Thoracic aorta (tissue), 2 donors: ENCODE measurements at places on chromosomes 7 and 10. TPM values are rescaled to one million over a fixed set of nuclear protein-coding genes. Genes with fewer than 3 reads are reported as not detected.

- no peak for DNase-seq
Observed at GRCh38 chr7:117836-118614, 74.3 kb upstream of the FAM20C start.

- no peak for DNase-seq
Observed at GRCh38 chr10:16787361-16787791, 29.8 kb downstream of the RSU1 start.

- no peak for DNase-seq
Observed at GRCh38 chr10:48475943-48476278, 129.0 kb downstream of the ARHGAP22 start.

DNA sequence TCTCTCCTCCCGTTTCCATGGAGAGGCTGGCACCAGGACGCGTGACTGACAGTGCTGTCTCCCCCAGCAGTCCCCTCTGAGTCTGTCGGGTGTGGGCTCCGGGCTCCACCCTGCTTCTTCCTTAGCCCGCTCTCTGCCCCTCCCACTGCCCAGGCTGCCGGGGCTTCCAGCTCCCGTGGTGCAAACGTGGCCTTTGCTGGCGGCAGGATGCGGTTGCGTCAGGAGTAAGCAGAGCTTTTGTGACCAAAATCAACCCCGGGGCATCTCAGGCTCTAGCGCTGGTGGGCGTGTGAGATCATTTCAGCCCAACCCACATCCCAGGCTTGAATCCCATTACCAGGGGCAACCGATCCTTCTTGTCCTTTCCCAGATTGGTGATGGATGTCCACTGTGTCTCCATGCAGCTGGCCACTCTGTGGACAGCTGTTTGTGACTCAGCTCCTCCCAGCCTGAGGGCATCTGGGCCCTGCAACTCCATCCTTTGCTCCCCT, 28.2 kb downstream of the PTPRE start:
- no peak for DNase-seq

- DNase-seq, result no peak
Observed at GRCh38 chr10:1360011-1360557, 303.9 kb downstream of the WDR37 start.

GRCh38 chr10:15461353-15462108, 90.4 kb upstream of the FAM171A1 start:
- no peak for DNase-seq

DNA sequence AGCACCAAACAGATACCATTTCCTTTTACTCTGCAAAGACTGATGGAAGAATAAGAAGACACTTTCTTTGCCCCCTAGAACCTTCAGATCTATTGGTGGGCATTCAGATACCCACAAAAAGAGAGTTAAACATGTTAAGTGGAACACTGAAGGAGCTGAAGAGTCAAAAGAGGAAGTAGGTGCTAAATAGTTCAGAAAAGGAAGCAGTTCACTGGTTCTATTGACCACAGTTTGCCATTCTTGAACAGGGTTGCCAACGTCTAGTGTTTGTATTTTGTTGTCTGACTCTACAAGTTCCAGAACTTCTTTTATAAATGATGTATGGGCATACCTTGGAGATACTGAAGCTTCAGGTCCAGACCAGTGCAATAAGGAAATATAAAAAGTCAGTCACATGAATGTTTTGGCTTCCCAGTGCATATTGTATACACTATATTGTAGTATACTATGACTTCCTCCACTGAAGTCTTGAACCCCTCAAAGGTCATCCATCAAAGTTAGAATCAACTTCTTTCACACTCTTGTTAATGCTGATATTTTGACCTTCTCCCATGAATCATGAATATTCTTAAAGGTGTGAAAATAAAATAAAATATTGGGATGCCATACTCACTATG, 47.5 kb upstream of the AGR3 start:
- no peak for DNase-seq

DNA sequence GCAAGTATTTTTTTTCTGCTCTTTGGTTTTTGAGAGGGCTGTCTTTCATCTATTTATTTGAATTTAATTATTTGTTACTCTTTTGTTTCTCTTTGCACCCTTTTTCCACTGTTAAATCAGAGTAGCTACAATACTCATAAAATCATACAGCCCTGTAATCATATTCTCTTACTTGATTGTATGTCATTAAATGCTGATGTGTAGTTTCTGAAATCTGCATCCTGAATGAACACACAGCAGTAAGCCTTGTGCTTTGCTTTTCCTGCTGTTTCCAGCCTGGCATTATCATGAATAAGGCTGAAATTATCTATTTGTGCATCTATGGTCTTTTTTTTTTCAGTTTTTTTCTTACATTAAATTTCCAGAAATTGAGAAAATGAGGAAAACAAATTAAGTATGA, 4.1 kb downstream of the LRRC18 start:
- no peak for DNase-seq

DNA sequence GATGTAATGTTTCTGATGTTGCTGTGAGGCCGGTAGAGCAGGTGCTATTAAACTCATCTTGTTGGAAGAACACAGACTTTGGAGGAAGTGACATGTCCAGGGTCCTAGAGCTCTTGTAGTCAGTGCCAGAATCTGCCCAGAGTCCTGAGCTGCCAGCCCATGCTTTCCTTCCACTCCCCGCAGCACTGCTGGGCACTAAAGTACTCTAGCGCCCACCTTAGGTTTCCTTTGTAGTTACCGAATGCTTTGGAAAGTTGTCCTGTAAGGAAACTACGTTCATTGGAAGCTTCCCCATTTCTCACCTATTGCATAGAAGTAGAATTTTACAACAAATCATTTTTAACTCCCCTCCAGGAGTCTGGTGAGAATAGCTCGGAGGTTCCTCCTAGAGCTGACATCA, 11.0 kb downstream of the ZNF862 start:
- DNase-seq, result no peak

DNA sequence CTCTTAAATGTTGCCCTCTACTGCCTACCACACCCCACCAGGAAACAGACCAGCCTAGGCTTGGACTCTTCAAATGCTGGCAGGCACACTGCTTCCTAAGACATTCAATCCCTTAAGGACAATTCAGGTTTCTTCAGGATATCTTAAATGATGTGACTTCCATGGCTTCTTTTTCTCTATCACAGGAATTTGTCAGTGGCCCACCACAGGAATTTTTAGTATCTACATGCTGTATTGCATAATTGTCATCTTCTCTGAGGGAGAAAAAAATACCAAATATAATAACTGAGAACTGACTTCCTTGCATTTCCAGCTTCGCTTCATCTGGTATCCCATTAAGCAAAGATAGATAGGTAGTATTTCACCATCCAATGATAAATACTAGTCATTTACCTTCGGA, 129.3 kb downstream of the WNT2 start:
- no peak for DNase-seq

DNA sequence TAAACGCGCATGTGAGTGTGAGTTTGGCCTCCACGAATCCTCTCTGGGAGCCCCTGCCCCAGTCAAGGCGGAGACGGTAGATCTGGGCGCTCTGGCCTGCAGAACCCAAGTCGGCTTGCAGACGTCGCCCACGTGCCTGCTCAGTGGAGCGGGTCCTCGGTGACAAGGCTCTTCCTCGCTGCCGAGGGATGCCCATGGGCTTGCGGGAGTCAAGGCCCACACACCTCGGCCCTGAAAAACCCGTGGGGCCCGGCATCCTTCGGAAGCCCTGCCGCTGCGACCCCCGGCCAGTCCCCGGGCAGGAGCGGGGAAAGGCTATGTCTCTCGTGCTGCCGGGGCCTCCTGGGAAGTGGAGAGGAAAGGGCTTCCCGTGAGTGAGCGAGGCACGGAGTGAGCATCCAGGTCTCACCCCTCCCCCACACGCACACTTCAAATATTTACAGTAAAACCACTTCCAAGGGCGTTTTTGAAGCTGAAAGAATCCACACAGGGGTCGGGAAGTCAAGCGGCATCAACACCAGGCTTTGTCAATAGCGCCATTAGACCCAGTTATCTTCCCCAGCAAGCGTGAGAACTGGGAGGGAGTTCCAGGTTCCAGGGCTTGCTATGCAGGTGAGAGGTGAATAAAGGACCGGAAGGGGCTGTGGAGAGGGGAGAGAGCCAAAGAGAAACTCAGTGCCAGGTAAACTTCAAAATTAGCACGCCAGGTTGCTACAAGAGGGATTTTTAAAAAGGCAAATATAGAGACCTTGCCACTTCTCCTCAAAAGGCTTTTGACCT, 1.1 kb upstream of the MNX1 start:
- no peak for DNase-seq

GRCh38 chr10:48579251-48579960, 25.5 kb downstream of the ARHGAP22 start:
- DNase-seq, result no peak

DNA sequence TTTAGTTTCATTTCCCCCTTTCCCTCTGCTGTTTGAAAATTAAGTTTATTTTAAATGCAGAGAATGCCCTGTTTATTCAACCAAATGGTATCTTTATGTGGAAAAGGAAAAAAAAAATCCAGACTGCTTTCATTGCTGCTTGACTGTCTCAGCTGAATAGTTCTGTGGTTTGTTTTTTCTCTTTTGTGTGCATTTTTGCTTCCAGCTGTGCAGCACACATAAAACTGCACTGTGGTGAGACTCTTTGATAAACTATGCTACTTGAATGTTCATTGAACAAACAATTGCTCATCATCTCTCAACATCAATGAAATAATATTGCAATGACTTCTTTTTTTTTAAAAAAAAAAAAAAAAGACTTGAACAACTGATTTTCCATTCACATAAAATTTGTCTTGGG, 78.6 kb upstream of the GLI3 start:
- DNase-seq, result no peak

PSD gene
- not detected for total RNA-seq

RBP4 gene
- 23.3 TPM for total RNA-seq

DNA sequence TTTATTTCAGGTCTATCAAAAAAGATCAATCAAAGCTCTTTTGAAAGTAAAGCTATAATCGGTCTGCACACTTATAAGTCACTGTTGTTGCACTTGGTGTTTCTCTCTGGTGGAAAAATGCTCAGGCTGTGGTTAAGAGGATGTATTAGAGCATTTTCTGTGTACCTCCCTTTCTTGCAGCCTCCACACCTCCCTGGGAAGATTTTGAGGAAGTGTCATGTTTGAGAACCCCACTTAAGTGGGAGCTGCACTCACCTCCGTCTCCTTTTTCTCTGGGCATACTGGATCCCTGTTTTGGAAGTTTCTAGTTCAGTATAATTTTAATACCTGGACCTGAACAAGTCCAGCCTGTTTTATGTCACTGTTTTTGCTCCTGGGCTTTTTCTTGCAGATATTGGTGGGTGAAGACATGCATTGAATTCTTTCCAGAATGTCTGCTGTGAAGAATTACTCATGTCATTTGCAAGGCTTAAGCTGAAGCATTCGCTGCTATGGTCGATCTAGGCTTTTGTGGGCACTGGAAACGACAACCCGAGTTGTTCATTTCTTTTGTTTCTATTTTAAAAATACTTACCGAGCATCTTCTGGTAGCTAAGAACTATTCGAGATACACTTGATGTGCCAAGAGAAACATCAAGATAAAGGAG, 36.6 kb downstream of the TCF7L2 start:
- DNase-seq, result no peak

DNA sequence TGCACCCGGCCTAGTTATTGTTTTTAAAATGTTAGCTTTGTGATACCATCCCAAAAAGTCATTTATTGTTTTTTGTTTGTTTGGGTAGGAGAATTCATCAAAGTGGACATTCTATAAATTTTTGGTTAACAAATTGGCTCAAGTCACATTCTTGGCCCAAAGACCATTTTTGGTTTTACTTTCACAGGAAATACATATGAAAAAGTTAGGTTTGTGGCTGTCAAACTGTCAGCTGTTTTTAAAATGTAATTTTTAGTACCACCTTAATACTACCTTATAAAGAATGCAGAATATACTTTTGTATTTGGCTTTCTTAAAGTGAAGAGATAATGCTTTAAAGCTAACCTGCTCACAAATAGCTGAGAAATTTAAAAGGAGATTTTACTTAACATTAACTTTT, 25.1 kb downstream of the TMEM168 start:
- no peak for DNase-seq

GRCh38 chr10:123309731-123310130, 155.5 kb downstream of the BUB3 start:
- DNase-seq, result no peak

DNA sequence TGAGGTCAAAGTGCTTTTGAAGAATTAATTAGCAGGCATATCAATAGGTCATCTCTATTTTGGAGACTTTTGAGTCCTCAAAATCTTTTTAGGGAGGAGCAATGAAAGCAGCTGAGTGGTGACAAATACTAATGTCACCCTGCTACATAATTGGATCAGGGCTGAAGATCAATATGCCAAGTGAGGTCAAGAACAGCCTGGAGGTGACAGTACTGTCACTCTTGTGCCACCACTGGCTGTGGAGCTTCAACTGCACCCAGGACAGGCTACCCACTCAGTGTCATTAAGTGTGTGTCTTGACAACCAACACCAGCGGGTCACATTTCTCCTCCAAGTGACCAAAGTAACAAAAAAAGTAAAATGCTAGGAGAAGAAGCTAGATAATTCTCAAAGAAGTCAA, 167.8 kb downstream of the DOCK4 start:
- DNase-seq, result no peak

- no peak for DNase-seq
Observed at GRCh38 chr10:47361293-47361692, 13.1 kb downstream of the RBP3 start.
